Fibroblast of upper back skin (primary cell): ENCODE measurements at places on chromosomes 4 and X.

- DNase-seq, result no peak
These were observed 20.1 kb downstream of the LYAR start for GRCh38 chr4:4269856-4270255.

DNA sequence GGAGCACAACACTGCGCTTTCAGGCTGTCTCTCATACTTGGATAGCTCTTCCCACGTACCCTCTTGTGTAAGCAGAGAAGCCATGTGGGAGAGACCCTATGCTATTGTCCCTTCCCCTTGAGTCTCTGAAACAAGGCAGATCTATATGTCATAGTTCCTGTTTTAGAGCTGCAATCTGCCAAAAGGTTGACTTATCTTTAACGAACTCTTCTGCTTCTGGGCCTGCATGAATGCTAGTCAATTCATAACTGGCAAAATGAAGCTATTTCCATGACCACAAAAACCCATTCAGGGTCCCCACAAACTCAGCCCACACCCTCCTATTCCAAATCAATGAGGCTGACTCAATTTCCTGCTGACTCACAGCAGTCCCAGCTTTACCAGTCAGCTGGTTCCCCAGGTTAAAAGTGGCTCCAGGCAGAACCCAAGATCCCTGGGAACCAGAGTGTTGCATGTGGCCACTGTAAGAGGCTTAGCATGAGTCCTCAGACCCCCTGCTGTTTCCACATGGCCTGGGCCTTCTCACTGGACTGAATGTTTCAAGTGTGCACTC, 25.3 kb upstream of the SOD3 start:
- peak; percentile 97 for DNase-seq

GRCh38 chr4:138262030-138262429, 19.9 kb upstream of the SLC7A11 start:
- no peak for DNase-seq

GRCh38 chrX:86348669-86349068, 200.4 kb downstream of the DACH2 start:
- no peak for DNase-seq

- DNase-seq, result no peak
These were observed 173.9 kb downstream of the GRIA3 start for GRCh38 chrX:123357941-123358340.

- DNase-seq, result peak; percentile 25
These were observed 10.9 kb upstream of the GATB start for GRCh38 chr4:151771664-151772063.
